ENCODE measurements at places on chromosomes 12 and 14.

GRCh38 chr12:132204793-132205270 lies 60.6 kb downstream of the NOC4L start:
- no peak for DNase-seq

DNA sequence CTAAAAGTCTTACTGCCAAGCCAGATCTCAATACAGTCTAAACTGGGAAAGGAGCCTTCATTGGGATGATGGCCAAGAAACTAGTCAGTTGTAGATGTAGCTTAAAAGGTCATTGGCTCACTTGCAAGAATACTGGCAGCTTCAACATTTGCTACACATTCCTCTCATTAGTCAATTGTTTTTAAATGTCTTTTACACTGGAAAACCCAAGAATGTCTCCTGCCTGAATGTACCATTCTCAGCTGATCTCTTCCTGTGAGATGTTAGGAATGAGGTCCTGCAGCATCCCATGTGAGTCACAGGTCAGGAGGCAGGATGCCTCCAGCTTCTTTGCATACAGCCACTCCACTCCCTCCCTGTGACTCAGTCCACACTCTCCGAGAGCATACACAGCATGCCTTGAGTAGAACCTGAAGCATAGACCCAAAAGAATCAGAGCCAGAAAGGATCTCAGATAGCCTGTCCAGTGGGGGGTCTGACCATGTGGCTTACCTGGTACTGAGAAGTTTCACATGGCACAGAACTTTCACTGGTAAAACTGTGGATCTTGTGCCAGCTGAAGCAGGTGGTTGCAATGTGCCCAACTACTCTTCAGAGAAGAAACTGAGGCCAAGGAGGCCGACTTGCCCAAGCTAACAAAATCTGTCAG lies 56.0 kb upstream of the HECTD1 start:
- no peak for DNase-seq

- no peak for DNase-seq
Observed at GRCh38 chr12:111353603-111354295, 15.1 kb downstream of the PHETA1 start.

DNA sequence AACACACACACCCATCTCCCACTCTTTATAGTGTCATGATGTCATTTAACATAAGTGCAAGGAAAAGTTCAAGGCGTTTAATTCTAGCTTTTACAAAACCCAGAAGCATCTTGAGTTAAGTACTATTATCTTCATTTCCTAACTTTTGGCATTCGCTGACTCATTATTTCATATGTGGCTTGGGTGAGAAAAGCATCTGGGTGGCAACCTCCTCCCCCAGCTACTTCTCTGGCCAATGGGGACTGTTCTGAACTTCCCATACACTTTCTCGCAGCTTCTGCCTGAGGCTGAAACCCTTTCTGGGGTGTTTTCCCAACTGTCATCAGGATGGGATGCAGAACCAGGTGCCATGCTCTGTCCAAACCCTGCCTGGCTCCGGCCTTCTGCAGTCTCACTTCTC lies 2.8 kb upstream of the MARK3 start:
- DNase-seq = no peak
